ENCODE measurements at places on chromosomes 11 and 22. TPM values are rescaled to one million over a fixed set of nuclear protein-coding genes. Genes with fewer than 3 reads are reported as not detected.

GRCh38 chr11:117199053-117199915 lies at the start of gene TAGLN:
Gene TAGLN (plus strand): TSS chr11:117199370. CDS start chr11:117203014, 3,644 bp downstream.
- H3K36me3 ChIP-seq, result no peaks in the 10 kb centered on the region
- H3K27me3 ChIP-seq, result no peaks in the 10 kb centered on the region
- peaks cover 9% of the 10 kb centered on the region for H3K4me1 ChIP-seq
- no peak within 1 kb of the TSS for H3K27ac ChIP-seq
- H3K4me3 ChIP-seq, result no peak within 1 kb of the TSS
- peak; percentile 21 for DNase-seq

NCAPH2 gene
- total RNA-seq, result 44.1 TPM

ANO1 gene
- not detected for total RNA-seq

GRCh38 chr11:130609121-130610035 lies 160.9 kb downstream of the ADAMTS15 start:
- H3K4me3 ChIP-seq, result no peak overlapping the region
- peaks cover 12% of the 10 kb centered on the region for H3K27me3 ChIP-seq
- no peak overlapping the region for H3K27ac ChIP-seq
- H3K4me1 ChIP-seq, result no peaks in the 10 kb centered on the region
- no peaks in the 10 kb centered on the region for H3K36me3 ChIP-seq

DNA sequence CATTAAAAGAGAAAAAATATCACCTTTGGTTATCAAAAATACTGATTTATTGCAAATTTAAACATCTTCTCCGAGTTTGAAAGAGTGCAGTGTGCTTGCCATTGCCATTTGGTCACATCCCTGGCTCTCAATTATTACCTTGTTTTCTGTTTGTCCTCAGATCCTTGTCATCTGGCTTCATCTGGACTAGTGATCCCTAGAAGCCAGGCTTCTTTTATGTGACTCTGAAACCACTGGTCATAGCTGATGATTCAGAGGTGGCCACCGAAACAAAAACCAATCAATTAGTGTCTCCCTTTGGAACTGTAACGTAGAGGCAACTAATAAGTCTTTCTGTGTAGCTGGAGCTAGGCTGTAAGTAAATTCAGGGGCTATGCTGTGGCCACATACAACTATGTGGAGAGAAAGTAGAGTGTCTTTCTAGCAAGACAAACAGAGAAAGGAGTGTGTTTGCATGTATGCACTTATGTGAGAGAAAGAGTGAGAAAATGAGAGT lies 237.9 kb downstream of the LUZP2 start:
- DNase-seq, result peak; percentile 6
- H3K4me3 ChIP-seq, result no peak overlapping the region
- no peaks in the 10 kb centered on the region for H3K4me1 ChIP-seq
- no peaks in the 10 kb centered on the region for H3K36me3 ChIP-seq
- no peaks in the 10 kb centered on the region for H3K27me3 ChIP-seq

- peaks cover 20% of the 10 kb centered on the region for H3K27me3 ChIP-seq
- H3K4me1 ChIP-seq, result peaks cover 48% of the 10 kb centered on the region
- H3K4me3 ChIP-seq, result no peak overlapping the region
- no peak overlapping the region for H3K27ac ChIP-seq
- no peaks in the 10 kb centered on the region for H3K36me3 ChIP-seq
- no peak for DNase-seq
Observed at GRCh38 chr22:43106302-43106701, 4.2 kb upstream of the BIK start.

CD248 gene
- 0.35 TPM for total RNA-seq

- H3K4me3 ChIP-seq, result no peak overlapping the region
- no peak overlapping the region for H3K27ac ChIP-seq
- DNase-seq, result no peak
- H3K27me3 ChIP-seq, result no peaks in the 10 kb centered on the region
- H3K36me3 ChIP-seq, result no peaks in the 10 kb centered on the region
Observed at GRCh38 chr11:39965701-39966100, 1493.8 kb downstream of the LRRC4C start.

DNA sequence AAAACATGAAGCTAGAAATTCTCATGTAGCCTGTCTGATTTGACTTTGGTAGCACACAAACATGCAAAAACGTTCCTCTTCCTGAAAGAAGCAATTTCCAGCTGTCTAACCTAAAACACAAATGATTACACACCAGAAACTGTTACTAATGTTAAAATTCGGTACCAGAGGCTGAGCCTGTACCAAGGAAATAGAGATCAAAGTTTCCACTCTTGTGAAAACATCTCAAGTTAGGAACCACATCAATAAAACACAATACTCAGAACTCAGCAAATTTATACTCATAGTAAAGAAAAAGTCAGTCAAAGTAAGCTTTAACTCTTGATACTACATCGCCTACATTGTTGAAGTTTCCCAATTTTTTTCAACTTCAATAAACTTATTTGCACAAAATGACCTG lies 107.8 kb downstream of the FCHSD2 start:
- no peak overlapping the region for H3K27ac ChIP-seq
- H3K36me3 ChIP-seq, result peaks cover 2% of the 10 kb centered on the region
- H3K4me1 ChIP-seq, result no peaks in the 10 kb centered on the region

DNA sequence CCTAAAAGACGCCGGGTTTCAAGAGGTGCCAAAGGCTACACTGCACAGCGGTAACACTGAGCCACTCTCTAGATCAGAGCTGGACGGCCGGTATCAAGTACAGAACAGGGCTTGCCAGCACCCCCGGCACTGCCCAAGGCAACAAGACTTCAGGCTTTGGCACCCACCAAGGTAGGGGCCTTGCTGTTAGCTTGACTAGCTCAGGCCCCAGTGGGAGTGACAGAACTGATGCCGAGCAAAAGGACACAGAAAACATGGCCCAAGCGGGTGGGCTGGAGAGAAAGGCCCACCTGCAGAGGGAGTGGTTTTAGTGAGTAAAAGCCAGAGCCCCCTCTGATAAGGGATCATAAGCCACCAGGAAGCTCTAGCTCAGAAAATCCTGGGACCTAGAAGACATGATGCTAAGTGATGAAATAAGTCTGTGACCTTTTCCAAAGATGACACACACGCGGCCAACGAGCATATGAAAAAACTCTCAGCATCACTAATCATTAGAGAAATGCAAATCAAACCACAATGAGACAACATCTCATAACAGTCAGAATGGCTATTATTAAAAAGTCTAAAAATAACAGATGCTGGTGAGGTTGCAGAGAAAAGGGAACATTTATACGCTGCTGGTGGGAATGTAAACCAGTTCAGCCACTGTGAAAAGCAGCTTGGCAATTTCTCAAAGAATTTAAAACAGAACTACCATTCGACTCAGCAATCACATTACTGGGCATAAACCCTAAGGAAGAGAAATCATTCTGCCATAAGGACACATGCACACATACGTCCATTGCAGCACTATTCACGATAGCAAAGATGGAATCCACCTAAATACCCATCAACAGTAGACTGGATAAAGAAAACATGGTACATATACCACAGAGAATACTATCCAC lies 12.9 kb downstream of the EHD1 start:
- DNase-seq, result no peak
- peaks cover 52% of the 10 kb centered on the region for H3K4me1 ChIP-seq
- no peak overlapping the region for H3K4me3 ChIP-seq
- no peaks in the 10 kb centered on the region for H3K27me3 ChIP-seq
- H3K27ac ChIP-seq, result no peak overlapping the region
- H3K36me3 ChIP-seq, result no peaks in the 10 kb centered on the region

ST14 gene
- 1.4 TPM for total RNA-seq

GRCh38 chr22:36328635-36329253 lies 59.0 kb downstream of the MYH9 start:
- no peak for DNase-seq
- peaks cover 97% of the 10 kb centered on the region for H3K36me3 ChIP-seq
- peaks cover 56% of the 10 kb centered on the region for H3K4me1 ChIP-seq
- no peak overlapping the region for H3K4me3 ChIP-seq
- peak overlapping the region; percentile 45 for H3K27ac ChIP-seq

- H3K27ac ChIP-seq, result no peak overlapping the region
- H3K4me1 ChIP-seq, result no peaks in the 10 kb centered on the region
- no peak overlapping the region for H3K4me3 ChIP-seq
- DNase-seq, result no peak
- no peaks in the 10 kb centered on the region for H3K27me3 ChIP-seq
- H3K36me3 ChIP-seq, result no peaks in the 10 kb centered on the region
Observed at GRCh38 chr11:69406060-69406459, 75.4 kb upstream of the LINC01488 start.

DNA sequence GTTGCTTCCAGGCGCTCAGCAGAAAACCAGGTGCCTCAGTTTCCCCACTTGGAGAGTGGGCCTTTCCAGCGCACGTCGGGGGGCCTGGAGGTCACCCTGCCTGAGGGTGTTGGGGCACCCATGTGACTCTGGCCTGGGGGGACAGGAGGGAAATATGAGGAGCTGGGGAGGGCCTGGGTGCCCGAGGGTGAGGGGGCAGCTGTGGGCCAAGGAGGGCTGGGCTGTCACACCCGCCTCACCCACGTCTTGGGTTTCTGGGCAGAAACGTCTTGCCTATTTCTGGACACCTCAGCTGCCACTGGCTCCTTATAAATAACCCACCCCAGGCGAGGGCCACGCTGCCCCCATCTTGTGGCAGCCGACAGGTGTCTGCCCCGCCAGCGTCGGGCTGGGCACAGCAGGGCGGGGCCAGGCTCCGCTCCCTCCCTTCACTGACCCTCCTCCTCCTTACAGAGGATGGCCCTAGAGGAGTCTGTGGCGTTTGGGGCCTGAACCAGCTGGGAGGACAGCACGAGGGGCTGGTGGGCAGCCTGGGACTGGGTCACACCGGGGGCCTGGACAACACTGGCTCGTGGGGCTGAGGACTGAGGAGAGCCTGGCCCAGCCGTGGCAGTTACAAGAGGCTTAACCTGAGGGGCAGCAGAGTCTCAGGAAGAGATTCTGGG lies 1.5 kb downstream of the TNNT3 start:
- H3K27ac ChIP-seq, result no peak overlapping the region
- H3K4me3 ChIP-seq, result no peak overlapping the region
- DNase-seq, result no peak
- H3K36me3 ChIP-seq, result no peaks in the 10 kb centered on the region
- peaks cover 29% of the 10 kb centered on the region for H3K27me3 ChIP-seq

DNA sequence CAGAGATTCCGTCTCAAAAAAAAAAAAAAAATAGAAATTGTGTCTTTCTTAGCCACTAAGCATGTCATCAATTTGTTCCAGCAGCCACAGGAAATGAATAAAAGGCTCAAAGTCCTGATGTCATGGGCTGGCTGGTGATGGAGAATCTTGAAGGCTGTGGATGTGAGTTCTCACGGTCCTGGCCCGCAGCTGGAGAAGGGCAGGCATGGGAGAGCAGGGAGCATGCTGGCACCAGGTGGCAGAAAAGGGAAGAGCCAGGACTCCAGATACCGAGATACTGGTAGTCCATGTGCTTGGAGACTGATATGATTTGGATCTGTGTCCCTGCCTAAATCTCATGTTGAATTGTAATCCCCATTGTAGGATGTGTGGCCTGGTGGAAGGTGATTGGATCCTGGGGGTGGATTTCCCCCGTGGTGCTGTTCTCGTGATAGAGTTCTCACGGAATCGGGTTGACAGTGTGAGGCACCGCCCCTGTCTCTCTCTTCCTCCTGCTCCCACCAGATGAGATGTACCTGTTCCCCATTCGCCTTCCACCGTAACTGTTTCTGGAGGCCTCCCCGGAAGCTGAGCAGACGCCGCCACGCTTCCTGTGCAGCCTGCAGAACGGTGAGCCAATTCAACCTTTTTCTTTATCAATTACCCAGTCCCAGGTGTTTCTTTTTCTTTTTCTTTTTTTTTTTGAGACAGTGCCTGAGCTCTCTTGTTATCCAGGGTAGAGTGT lies 18.1 kb downstream of the MRGPRD start:
- H3K36me3 ChIP-seq, result no peaks in the 10 kb centered on the region
- H3K4me3 ChIP-seq, result no peak overlapping the region
- no peaks in the 10 kb centered on the region for H3K4me1 ChIP-seq
- DNase-seq, result no peak
- H3K27ac ChIP-seq, result no peak overlapping the region

ANGPTL5 gene
- total RNA-seq, result not detected

C22orf31 gene
- not detected for total RNA-seq

DNA sequence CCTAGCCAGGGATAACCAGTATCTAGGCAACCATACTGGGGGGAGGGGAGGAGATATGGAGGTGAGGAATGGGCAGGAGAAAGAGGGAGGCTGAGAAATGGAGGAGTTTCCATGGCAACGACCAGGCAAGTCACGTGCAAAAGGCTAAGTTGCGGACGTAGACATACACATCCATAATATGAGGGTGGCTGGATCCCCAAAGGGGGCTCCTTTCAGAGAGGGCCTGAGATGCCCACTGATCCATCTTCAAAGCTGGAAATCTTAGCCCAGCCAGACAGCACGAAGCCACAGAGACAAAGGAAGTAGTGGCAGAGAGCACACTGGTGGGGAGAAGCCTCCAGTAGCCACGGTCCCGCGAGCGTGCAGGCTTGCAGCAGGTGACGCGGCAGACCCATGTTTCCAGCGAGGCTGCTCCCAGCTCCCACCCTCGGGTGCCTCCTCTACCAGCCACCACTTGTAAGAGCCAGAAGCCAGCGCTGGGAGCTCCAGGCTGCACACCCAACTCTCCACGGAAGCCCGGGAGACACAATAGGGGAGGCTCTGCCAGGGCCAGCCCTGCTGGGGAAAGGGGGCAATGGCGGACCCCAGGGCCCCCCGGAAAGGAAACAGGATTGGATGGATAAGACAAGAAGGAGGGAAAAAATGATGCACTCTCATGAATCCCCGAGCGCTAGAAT lies 938 bp downstream of the FXYD6 start:
- no peak for DNase-seq
- no peaks in the 10 kb centered on the region for H3K36me3 ChIP-seq

- H3K36me3 ChIP-seq, result peaks cover 6% of the 10 kb centered on the region
- DNase-seq, result no peak
- peak overlapping the region; percentile 35 for H3K4me3 ChIP-seq
- H3K4me1 ChIP-seq, result peaks cover 48% of the 10 kb centered on the region
- no peaks in the 10 kb centered on the region for H3K27me3 ChIP-seq
Observed at GRCh38 chr11:86247608-86248007, 3.1 kb downstream of the EED start.

GRCh38 chr11:2428322-2428795 lies 16.0 kb downstream of the TRPM5 start:
- no peak overlapping the region for H3K27ac ChIP-seq
- peak; percentile 61 for DNase-seq
- H3K4me1 ChIP-seq, result no peaks in the 10 kb centered on the region
- H3K36me3 ChIP-seq, result no peaks in the 10 kb centered on the region
- H3K4me3 ChIP-seq, result no peak overlapping the region

BCO2 gene
- 0.38 TPM for total RNA-seq

JAML gene
- 3.8 TPM for total RNA-seq

CPT1A gene
- 7.0 TPM for total RNA-seq

GRCh38 chr11:4979036-4979435 lies 15.6 kb upstream of the OR51L1 start:
- H3K27ac ChIP-seq, result no peak overlapping the region
- no peak for DNase-seq
- H3K27me3 ChIP-seq, result no peaks in the 10 kb centered on the region
- no peaks in the 10 kb centered on the region for H3K4me1 ChIP-seq

- no peak overlapping the region for H3K4me3 ChIP-seq
- no peak for DNase-seq
- H3K36me3 ChIP-seq, result peaks cover 37% of the 10 kb centered on the region
- peaks cover 16% of the 10 kb centered on the region for H3K4me1 ChIP-seq
- H3K27me3 ChIP-seq, result no peaks in the 10 kb centered on the region
- no peak overlapping the region for H3K27ac ChIP-seq
Observed at GRCh38 chr11:46414879-46415278, 23.3 kb upstream of the CHRM4 start.

GRCh38 chr11:66116576-66117361 lies 46.7 kb downstream of the PACS1 start:
- H3K27ac ChIP-seq, result peak overlapping the region; percentile 64
- no peaks in the 10 kb centered on the region for H3K27me3 ChIP-seq
- H3K36me3 ChIP-seq, result no peaks in the 10 kb centered on the region
- no peak overlapping the region for H3K4me3 ChIP-seq
- H3K4me1 ChIP-seq, result peaks cover 91% of the 10 kb centered on the region

EHF gene
- total RNA-seq, result 0.24 TPM
